Liver (tissue), 10 donors: ENCODE measurements at places on chromosomes 3 and 15. TPM values are rescaled to one million over a fixed set of nuclear protein-coding genes. Genes with fewer than 3 reads are reported as not detected.

DNA sequence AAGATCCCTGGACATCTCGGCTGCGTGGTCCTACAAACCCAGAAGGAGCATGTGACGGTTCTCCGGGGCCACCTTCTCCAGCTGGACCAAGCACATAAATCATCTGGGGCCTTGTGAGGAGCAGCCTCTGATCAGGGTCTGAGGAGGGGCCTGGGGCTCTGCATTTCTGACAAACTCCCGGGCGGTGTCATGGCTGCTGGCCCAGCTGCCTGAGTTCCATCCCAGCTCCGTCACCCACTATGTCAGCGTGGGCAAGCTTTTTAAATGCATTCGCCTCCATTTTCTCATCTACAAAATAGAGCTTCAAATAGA is 126.3 kb upstream of the MEF2A start:
- no peak for DNase-seq

- DNase-seq, result no peak
These were observed 305.7 kb upstream of the ATP11B start for GRCh38 chr3:182487611-182488010.

DNA sequence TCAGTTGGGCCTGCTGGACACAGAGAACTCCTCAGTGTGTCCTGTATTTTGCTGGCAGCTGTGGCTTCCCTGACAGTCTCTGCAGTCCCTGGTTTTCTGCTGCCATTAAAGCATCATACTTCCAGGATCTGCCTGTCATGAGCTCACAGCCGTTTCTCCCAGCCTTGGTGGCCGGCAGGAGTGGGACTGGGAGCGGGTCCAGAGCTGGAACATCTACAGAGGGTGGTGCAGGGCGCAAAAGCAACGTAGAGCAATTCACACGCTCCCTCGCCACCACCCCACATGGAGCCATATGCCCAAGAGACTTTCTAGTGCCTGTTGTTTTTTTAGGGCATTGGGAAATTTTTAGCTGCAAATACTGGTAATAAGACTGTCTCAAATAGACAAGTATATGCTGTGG is 33.6 kb downstream of the ABTB1 start:
- no peak for DNase-seq

GRCh38 chr3:14320219-14320618 is 82.2 kb upstream of the SLC6A6 start:
- DNase-seq, result no peak

DNA sequence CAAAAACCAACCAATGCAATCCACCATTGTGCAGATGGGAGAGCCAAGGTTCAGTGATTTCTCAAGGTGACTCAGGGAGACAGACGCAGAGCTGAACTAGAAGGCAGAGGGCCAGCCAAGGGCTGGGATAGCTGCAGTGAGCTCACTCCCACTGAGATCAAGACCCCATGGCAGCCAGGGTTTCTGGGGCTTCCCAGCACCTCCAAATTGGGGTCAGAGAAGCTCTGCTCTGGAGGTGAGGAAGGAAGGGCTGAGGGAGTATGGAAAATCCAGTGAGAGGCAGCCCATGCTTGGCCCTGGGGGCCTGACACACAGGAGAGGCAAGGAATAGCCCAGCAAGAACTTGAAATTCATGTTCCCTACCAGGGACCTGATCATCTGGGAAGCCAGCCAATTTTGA is 61.0 kb downstream of the ISG20 start:
- DNase-seq, result no peak

DNA sequence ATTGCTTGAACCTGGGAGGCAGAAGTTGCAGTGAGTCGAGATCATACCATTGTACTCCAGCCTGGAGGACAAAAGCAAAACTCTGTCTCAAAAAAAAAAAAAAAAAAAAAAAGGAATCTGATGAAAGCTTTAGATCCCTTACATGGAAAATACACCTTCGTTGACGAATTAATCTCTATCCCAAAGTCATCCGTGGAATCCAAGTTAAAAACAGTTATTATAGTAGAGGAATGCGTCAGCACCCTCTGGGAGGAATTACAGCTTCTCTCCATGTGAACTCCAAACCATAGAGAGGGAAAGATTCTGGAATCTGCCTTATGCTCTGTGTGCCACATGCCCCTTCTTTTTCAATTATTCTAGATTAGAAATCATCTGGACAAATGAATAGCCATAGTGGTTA is 192.3 kb upstream of the C2CD4B start:
- DNase-seq, result no peak

DNA sequence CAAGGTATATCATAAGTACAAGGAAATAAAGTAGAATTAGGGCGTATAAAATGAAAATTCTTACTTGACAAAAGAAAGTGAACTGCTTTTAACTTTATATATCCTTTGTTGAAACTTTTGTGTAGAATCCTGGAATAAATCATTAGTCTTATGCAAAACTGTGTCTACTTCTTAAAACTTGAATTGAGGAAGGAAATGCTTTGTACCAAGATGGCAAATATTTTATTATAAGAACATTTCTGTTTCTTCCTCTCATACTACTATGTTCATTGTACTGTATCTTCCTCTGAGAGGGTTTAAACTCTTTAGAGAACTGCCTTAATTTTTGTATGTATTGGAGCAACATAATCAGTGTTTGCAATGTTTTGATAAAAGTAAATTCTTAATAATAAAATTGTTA is 42.0 kb downstream of the RASA2 start:
- no peak for DNase-seq

DNA sequence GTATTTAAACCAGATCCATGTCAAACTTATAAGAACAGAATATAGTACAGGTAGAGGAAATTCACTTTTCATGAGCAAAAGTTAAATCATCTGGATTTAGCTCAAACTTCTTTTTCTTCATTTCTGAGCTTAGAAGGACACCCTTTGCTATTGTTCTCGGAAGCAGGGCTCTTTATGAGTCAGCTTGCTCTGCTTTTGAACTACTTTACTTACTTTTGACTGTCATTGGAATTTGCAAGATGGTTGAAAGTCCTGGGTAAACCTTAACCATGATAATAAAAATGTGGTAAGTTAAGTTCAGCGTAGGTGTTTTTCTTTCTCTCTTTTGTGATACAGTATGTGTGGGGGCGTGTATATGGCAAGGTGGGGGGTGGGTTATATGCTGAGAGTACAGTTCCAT is 312.7 kb upstream of the DPH6 start:
- DNase-seq, result no peak

DNA sequence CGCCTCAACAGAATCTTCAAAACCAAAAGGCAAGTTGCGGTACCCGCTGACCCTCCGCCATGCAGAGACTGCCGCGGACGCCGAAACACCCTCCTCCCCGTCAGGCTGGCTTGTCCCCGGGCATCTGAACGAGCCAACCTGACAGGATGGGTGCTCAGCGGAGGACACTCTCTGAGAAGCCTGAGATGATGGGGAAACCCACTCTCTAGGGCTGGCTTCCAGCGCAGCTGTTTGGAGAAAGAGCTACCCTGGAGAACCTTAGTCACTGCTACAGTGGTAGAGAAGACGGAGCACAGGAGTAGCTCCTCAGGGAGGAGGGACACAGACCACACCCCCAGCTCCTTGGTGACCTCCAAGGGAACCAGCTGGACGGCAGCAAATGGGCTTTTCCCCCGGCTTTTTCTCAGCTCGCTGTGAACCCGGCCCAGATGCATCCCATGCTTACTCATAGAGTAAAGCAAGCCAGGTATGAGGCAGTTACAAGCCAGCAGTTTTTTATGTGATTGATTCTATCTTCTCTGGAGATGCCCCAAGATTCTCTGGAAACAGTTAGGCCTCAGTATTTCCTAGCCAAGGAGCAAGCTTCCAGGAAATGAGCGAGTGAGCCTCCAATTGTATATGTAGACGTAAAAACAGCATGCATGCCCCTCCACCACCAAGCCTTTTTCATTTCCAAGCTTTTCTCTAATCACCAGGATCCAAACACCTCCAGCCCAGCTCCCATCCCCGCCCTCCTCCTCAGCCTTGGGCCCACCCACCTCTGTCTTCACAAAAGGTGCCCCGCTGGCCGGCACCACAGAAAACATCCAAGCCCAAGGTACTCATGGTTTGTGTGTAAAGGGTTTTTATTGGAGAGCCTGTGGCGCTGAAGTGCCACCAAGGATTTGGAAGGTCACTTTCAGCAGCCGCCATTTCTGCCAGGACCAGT is 38.7 kb downstream of the FAM174B start:
- DNase-seq, result no peak

GRCh38 chr3:125072749-125073389 is 17.1 kb upstream of the HEG1 start:
- no peak for DNase-seq

- DNase-seq, result no peak
These were observed 92.8 kb upstream of the DCBLD2 start for GRCh38 chr3:98994128-98994762.

- peak; percentile 36 for DNase-seq
These were observed 517.3 kb downstream of the MECOM start for GRCh38 chr3:169146179-169146665.

GRCh38 chr3:60979461-60980341 is 271.6 kb downstream of the FHIT start:
- no peak for DNase-seq

GRCh38 chr3:32095431-32095830 is 11.0 kb upstream of the GPD1L start:
- DNase-seq, result no peak

DNA sequence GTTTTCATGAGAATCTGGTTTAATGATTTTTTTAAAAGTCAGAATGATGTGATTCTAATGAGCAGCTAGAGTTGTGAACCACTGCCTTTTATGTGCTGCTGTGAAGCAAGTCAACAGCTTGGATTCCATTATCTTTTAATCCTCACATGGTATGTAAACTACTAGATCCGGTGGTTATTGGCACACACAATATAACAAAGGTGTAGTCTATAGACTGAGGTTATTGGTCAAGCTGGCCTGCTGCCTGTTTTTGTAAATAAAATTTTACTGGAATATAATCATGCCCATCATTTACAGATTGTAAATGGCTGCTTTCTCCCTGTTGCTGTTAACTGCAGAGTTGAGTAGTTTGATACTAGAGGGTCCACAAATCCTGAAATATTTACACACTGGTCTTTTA is 103.1 kb downstream of the OTOL1 start:
- DNase-seq, result no peak

- DNase-seq, result no peak
These were observed 9.1 kb downstream of the FBXL22 start for GRCh38 chr15:63606308-63606707.

The SI gene
- total RNA-seq, result not detected

The KBTBD13 gene
- not detected for total RNA-seq

The ITIH1 gene
- 1,400 TPM for total RNA-seq

The ATP10A gene
- total RNA-seq, result 0.51 TPM

The PLAAT1 gene
- 0.37 TPM for total RNA-seq

The CDC25A gene
- total RNA-seq, result 0.25 TPM

The LRRC2 gene
- total RNA-seq, result 0.93 TPM

The C3orf62 gene
- total RNA-seq, result 1.9 TPM
